ENCODE measurements at places on chromosomes 5 and 9.
A peak's percentile ranks its signal among the peaks of the same experiment; 100 is the strongest.

- no peak for DNase-seq
Measured at GRCh38 chr5:109688630-109688969, 1.1 kb upstream of the MAN2A1 start.

GRCh38 chr5:72064801-72065570 lies 42.3 kb upstream of the MAP1B start:
- no peak for DNase-seq

DNA sequence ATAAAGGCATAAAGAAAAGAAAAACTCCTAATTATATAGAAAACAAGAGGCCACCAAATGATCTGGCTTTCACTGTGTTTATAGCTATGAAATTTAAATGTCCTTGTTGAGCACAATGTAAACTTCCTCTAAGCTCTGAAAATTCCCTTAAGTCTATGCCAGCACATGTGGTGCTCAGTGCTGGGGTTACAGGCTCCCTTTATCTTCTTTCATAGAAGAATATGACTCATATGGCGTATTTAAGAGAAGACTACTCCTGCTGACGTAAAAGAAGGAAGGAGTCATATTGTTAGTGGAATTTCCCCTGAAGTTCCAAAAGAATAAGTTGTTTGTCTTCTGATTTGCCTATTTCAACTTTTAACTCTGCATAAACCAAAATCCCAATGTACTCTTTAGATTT lies 30.4 kb downstream of the RNF145 start:
- peak; percentile 95 for DNase-seq

- DNase-seq = no peak
Measured at GRCh38 chr9:26742828-26743476, 149.7 kb downstream of the CAAP1 start.

DNA sequence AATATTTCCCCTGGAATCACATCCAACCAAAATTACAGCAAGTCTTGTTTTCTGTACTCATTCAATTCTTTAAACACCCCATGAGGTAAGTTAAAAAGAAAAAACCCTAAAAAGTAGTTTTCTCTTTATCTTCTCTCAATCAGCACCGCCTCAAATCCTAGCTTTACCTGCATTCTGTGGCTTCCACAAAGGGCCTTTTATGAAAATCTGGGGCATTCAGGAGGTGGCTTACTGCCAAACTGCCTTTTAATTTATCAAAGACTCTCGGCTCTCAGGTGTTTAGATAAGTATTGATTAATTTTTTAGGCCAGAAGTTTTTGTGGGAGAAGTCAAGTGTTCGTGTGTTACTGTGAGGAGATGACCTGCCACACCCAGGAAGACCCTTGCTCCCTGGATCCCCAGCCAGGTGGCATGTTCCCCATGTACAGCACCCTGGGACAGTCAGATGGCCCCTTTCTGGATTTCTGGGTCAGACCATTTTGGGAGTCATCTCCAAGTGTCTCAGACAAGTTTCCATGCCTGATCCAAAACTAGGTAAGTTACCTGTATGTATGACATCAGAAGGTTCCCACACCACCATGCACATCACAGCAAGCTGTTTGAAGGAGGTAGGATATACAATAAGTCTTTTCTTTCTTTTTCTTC lies 6.2 kb upstream of the TMEM171 start:
- DNase-seq = no peak

GRCh38 chr5:81162501-81162900 lies 70.6 kb upstream of the CKMT2 start:
- DNase-seq = no peak
